Left colon (tissue), 2 donors: ENCODE measurements at places on chromosomes 3 and 15.
A peak's percentile ranks its signal among the peaks of the same experiment; 100 is the strongest.

DNA sequence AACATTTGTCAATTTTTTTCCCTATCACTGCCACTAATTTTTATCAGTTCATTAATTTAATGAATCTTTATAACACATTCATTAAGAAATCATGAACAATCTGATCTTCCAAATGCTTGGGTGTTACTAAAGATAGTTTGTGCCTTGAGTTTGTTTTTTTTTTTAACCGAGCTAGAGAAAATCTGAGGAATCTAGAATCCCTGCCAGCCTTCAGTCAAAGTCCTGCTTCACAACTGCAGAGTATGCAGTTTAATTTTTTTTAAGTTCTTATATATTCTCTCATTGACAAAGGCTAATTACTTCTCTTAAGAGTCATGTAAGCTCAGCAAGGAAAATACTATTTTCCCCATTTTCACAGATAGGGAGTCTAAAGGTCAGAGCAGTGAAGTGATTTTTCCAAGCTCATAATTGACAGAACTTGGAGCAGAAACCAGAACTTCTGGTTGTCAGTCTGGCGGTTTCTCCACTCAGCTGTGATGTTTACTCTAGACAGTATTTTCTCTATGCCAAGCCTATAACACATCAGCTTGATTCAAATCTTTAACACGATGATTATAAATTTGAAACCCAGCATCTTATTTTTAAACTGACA, 55.7 kb downstream of the TNIK start:
- DNase-seq, result no peak

GRCh38 chr3:187777331-187777941, 32.2 kb upstream of the BCL6 start:
- DNase-seq, result no peak

DNA sequence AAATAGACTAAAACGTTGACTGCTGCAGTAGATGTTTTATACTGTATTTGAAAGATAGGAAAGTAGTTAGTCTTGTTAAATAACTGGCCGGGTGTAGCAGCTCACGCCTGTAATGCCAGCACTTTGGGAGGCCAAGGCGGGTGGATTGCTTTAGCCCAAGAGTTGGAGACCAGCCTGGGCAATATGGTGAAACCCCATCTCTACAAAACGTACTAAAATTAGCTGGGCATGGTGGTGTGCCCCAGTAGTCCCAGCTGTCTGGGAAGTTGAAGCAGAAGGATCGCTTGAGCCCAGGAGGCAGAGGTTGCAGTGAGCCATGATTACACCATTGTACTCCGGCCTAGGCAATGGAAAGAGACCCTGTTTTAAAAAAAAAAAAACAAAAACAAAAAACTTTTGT, 60.5 kb upstream of the ULK4 start:
- DNase-seq, result no peak

DNA sequence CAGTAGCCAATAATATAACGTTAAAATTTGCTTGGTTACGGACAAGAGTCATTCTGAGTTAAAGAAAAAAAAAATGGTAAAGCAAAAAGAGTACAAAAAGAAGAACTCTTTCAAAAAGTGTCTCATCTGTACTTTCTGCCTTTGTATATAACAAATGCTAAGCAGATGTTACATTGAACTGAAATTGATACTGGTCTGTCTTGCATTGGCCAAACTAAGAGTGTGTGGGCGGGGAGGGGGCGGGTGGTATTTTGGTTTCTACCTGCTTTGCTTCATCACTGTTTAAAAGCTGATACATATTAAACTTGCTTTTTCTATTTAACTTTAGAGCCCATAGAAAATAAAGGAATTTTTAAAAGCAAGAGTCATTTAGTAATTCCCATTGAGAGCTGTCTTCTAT, 215.0 kb upstream of the THBS1 start:
- DNase-seq, result no peak

GRCh38 chr3:127014536-127015281, 31.8 kb downstream of the PLXNA1 start:
- DNase-seq, result no peak

DNA sequence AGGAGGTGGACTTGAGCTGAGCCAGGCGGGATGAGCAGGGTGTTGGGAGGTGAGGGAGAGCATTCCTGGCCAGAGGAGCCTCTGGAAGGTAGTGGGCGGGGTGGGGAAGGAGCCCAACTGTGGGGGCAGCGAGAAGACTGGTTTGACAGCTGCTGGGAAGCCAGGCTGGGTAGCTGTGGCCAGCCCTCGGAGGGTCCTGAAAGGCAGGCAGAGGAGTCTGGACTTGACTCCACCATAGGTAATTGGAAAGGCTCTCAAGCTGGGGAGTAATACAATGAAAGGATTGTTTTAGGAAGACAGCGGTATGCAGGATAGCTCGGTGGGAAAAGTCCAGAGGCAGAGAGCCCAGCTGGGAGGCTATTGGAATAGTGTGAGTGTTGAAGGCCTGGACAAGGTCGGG, 17.2 kb downstream of the EPHB3 start:
- DNase-seq, result no peak

DNA sequence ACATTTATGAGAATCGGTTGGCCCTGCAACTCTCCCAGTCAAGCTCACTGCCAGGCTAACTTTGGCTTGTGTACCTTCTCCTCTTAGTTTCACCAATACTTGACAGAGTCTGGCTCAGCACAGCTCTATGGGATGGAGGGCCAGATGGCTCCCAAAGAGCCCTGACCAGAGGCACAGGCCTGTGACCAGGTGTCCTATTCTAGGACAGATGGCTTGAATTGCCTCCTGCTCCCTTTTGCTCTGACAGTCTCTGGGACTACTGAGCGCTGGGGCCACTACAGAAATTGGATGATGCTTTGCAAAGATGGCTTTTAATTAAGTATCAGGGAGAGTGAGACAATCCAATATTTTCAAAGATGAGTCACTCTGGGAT, 10.3 kb upstream of the ARID3B start:
- DNase-seq, result no peak

DNA sequence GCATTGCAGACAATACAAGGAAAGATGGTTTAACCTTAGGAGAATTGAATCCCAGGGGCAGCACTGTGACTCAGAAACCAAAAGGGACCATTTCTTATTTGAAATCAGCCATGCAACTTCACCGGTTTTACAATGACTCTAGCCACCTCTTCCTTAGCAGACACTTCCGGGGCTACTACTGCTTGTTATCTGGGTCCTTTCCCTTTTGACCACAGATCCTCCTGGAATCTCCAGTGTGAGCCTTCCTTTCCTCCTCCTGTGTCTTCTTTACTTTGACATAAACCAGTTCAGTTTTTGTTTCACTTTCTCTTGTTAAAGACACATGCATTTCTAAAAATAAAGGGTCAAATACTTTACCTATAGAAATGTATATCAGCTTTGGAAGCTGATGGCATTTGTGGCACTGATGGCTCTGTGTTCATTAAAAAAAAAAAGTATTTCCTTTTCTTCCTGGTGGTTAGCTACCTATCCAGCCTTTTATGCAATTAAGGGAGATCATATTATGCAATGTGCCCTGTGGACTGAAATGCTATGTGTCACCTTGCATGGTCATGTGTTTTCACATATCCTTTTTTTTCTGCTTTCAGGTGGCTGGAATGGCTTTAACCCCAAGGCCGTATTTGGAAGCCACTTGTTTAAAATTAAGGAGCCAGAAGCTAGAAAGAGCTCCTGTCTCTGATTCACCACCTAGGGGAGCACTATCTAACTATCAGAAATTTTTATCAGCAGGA, 296.2 kb downstream of the CHL1 start:
- no peak for DNase-seq

- no peak for DNase-seq
These were observed 17.9 kb upstream of the RPUSD3 start for GRCh38 chr3:9861626-9862130.

- DNase-seq, result no peak
These were observed 3.0 kb downstream of the BMF start for GRCh38 chr15:40105517-40106202.

DNA sequence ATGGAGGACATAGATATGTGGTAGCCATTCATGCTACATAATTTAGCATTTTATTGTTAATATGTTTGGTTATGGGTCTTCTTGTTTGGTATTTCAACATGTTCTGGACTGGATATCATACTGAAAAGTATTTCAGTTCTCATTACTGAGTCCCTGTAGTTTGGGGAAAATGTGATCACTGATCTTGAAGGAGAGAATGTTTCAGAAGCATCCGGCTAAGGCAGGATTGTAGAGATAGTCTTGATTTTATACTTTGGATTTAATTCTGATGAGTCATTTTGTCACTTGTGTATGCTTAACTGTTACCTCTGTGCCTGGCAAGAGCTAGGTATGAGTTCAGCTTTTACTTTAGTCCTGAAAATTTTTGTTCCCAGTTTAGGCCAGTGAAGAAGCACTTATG, 7.1 kb downstream of the CHD2 start:
- no peak for DNase-seq

DNA sequence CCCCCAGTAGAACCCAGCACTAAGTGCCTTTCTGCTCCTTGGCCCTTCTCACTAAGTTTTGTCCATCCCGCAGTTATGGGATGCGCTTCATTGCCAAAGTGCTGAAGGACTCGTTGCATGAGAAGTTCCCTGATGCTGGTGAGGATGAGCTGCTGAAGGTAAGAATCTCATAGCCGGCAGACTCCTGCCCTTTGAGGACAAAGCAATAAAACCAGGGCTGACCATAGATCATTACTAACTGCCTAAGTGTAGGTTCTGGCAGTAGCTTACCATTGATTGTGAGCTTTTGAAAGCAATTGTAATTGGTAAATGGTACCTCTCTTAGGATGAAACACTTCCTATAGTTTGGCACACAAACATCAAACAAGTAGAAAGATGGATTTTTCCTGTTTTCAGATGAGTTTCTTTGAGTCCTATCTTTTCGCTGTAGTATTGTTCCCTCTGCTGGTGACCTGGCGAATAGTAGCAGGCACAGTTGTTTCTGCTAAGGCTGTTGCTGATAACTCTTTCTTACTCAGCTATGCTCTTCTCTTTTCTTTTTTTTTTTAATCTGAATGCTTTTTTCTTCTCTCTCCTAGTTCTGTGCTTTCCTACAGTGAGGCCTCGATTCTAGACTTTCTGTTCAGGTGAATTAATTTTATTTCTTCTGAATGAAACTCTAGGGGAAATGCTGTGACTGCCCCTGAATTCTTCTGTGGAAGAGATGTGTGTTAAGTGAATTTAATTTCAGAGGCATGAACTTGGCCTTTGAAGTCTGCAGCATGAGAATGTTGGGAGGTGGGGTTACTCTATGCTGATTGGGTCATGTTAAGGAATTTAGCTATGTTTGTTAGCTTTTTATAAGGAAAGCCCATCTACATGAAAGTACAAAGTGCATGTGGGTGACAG, 47.4 kb upstream of the CRTC3 start:
- DNase-seq, result no peak

- no peak for DNase-seq
These were observed 352 bp upstream of the TMF1 start for GRCh38 chr3:69052472-69052898.

DNA sequence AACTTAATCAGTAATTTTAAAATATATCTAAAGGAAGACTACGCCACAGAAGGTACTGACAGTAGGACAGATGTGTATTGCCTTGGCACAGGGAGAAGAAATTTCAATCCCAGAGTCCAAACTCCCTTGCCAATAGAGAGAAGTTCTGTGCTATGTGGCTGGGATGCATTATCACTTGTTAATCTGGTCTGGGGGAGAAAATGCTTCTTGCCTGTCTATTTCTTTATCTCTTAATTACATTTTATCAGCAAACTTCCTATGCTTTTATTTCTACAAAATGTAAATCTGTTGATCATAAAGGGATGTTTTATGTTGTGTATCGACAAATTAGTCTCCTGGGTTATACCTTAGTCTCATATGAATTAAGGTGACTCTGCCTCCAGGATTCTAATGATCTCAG, 21.7 kb downstream of the RBMS3 start:
- no peak for DNase-seq

DNA sequence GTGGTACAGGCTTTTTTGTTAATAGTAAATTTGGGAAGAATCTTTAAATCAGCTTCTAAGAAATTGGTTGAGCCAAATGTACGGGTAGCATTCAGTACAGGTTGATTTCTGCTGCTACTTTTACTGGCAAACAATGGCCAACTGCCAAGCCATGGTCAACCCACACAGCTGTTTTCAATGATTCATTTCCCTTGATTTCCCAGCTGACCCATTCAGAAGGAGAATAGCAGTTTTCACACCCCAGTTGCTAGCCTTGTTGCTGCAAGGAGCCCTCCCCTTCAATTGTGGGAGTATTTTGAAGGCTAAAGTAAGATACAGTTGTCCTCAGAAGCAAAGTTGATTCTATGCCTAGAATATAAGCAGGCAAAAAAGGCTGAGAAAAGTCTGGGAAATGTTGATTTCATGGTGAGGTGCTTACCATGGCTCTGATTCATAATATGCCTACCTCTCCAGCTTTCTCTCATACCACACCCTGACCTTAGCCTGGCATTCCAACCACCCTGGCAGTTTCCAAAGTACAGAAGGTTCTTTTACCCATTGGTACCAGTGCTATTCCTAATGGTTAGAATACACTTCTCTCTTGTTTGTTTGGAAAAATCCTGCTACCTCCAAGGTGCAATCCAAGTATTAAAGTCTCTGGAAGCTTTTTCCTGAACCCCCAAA, 320.3 kb upstream of the TGFBR2 start:
- DNase-seq, result peak; percentile 55

DNA sequence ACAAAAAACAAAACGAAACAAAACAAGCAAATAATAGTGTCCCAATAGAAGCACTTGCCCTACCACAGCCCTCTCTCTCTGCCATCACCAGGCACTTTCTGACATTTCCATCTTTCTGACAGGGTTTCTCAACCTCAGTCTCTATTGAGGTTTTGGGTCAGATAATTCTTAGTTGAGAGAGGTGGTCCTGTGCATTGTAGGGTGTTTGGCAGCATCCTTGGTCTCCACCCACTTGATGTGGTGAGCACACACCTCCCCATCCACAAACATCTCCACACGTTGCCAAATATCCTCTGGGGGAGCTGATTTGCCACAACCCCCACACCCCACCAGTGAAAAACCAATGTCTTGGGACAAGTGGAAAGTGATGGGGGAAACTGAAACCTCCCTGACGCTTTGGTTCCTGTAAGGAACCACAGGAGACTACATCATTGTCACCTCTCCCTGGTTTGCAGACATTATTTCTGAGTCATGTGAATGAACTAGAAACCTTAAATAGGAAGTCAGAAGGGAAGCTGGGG, 733.7 kb upstream of the CFAP20DC start:
- DNase-seq, result no peak

DNA sequence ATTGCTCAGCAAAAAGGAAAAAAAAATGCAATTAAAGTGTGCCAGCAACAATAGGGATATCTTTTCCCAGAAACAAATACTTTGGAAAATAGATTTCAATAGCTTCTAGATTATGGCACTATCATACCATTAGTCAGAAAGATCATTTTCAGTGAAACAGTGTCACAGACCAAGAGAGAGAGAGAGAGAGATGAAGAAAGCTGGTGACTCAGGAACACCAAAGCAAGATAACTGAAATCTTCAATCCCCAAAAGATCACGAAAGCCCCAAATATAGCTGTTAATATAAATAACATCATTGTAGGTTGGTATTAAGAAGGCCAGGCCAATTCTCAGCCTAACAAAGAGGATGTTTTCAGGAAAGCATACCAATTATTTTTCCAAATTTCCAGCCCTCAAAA, 57.4 kb downstream of the ZIC4 start:
- no peak for DNase-seq
